B cell (primary cell): ENCODE measurements at places on chromosomes 11 and 22.

DNA sequence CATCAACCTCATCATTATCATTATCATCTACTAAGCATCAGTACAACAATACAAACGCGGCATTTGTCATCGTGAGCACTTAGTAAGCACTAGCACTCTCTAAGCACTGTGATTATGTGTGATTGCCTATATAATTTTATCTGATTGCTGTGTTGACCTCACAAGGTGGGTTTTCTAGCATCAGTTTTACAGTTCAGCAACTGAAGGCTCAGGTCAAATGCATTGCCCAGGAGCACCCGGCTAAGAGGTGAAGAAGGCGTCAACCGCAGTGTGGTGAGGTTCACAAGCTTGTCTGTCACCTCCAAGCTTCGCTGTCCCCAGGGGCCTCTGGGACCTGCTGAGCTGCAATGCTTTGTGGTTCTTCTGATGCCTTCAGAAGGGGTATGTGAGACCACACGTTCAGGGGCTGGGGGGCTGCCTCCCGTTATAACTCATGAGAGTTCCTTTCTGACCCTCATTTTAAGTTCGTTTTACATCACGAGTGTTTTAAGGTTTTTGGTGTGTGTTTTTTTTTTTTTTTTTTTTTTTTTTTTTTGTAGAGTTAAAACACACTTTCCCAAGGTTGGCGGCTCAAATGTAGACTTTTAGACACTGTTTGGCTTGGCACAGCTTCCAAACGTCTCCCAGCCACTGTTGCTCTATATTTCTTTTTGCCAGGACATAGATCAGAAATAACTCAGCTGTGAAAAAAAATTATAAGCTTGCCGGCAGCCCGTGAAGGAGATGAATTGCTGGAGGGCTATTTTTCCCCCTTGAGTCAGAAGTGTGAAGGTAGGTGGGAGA lies 33.8 kb upstream of the SCUBE1 start:
- no peak for DNase-seq

GRCh38 chr22:23268139-23268712 lies 87.9 kb downstream of the BCR start:
- DNase-seq = no peak

- no peak for DNase-seq
These were observed 71.5 kb upstream of the RAB38 start for GRCh38 chr11:88246696-88247095.

- no peak for DNase-seq
These were observed 42.8 kb downstream of the TRIOBP start for GRCh38 chr22:37739611-37740049.

DNA sequence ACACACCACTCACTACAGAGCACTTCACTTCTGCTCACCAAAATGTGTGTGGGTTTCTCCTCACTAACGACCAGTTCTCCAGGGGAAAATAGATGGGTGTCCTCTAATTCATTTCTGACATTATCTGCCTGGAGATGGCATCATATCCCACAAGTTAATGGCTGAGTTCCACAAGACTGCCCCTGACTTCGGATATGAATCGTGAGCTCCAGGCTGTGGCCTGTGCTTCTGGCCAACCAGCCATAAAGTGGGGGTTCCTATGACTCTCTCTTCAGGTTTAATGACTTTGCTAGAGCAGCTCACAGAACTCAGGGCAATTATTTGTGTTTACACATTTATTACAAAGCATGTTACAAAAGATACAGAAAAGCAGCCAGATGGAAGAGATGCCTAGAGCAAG lies 113.0 kb upstream of the SYT13 start:
- no peak for DNase-seq

GRCh38 chr11:117354550-117354949 lies 26.9 kb downstream of the CEP164 start:
- no peak for DNase-seq

- no peak for DNase-seq
These were observed 105.3 kb upstream of the E2F8 start for GRCh38 chr11:19345848-19346681.

- no peak for DNase-seq
These were observed 19.5 kb upstream of the OR6A2 start for GRCh38 chr11:6818967-6819366.
